ENCODE measurements at places on chromosomes 1 and 21.

DNA sequence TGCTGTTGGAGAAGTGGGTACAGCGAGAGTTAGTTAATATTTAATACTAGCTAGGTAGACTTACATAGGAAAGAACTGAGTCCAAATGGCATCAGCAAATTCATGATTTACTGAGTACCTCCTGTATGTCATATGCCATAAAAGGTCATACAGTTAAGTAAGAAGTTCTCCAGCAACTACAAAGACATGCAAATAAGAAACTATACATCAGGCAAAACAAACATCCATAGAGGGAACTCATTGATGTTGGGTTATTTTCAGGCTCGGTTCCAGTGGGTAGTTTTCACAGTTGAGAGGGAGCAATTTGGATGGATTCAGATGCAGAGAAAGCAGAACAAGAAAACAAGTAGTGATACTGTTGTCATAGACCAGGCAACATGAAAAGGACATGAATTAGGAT lies 164.9 kb upstream of the L1TD1 start:
- DNase-seq, result no peak

DNA sequence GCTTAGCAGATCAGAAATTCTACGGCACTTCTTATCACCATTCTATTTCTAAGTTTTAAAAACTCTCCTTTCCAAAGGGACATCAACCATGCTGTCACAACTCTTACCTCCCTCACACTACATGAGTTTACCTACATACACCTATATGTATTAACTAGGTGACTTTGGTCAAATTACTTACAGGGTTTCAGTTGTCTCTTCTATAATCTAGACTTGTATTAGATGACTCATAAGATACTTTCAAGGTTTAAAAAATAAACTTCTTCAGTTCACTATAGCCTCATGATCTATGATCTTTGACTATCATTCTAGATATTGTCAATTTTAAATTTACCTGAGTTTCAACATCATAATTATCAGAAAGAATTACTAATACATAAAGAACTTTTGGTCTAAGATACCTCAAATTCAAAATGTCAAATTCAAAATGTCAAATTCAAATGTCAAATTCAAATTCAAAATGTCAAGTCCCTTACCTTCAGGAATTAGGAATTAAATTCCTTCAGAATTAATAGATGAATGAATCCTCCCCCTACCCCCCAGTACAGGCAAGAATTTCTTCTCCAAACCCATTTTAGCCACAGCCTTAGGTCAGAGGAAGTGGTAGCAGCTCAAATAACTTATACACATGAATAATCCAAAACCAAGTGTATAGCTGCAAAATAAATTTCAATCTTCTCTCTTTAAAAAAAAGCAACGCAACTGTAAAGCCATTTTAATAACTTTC lies 31.1 kb downstream of the OTUD7B start:
- no peak for DNase-seq

- no peak for DNase-seq
These were observed 5.3 kb downstream of the LUZP1 start for GRCh38 chr1:23163395-23163794.

DNA sequence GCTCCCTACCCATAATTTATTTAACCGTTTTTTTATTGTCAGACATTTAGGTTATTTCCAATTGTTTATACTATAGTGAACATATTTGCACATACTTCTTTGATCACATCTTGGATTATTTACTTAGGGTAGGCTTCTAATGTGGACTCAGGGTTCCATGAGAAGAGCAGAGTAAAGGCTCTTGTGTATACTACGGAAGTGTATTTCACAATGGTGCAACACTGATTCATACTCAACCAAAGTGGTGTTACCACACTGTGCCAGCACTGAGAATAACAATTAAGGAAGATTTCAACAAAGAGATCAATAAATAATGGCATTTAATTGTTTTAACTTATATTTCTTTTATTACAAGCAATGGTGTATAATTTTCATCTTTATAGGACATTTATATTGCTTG lies 251.2 kb downstream of the ZNF326 start:
- DNase-seq, result no peak

GRCh38 chr1:235069176-235069575 lies 59.5 kb downstream of the TOMM20 start:
- DNase-seq, result no peak

DNA sequence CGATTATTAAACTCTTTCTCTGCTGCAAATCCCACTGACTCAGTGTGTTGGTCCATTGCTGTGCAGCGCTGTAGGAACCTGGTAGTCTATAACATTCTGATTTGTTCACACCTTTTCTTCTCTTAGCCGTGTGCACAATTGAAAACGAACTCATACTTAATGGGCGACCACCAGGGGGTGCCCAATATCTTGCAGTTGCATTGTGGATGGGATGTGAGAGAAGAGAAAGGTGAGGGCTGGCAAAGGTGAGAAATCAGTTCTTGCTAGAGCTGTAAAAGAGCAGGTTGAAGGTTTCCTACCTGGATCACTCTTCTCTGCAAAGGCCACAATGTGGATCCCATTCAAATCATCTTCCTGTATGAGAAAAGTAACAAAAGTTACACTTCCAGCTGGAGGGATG lies 51.0 kb downstream of the CASQ2 start:
- DNase-seq, result peak; percentile 65

DNA sequence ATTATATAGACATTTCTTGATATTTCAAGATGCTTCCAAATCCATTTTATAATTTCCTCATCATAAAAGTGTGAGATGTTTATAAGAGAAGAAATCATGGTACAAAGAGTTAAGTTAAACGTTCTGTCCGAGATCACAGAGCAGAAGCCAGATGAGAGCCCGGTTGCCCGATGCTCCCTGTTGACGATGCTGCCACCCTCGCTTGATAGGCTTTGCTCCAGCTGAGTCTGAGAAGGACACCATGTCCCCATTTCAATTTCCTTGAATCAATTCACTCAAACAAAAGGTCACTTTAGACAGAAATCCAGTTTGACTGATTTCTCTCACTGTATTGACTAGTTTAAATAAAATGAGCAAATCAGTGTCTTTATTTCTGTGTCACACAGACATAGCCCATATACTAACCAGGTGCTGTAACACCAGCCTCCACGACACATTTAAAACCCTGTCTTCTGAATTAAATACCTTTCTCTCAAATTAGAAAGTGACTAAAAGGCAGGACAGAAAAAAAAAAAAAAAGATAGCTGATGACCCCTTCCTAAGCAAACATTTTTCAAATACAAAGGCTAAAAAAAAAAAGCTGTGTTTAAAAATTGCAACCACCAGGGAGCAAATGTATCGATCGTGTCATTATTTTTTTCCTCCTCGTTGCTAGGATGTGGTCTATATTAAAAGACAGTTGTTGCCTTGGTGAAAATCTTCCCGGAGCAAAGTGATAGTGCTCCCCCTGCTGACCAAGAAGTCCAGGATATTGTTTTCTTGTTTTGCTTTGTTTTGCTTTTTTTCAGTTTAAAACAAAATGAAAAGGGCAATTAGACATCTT lies 35.2 kb downstream of the DNASE2B start:
- DNase-seq, result peak; percentile 56

GRCh38 chr1:25150985-25151495 lies 81.3 kb downstream of the SYF2 start:
- no peak for DNase-seq

- peak; percentile 62 for DNase-seq
These were observed 789 bp upstream of the PTPN14 start for GRCh38 chr1:214552174-214552608.

GRCh38 chr1:119623678-119624077 lies 24.4 kb downstream of the ZNF697 start:
- no peak for DNase-seq

GRCh38 chr1:229251185-229251584 lies 19.7 kb upstream of the RAB4A start:
- no peak for DNase-seq

GRCh38 chr21:45110873-45111624 lies 36.7 kb downstream of the ADARB1 start:
- DNase-seq, result peak; percentile 51

DNA sequence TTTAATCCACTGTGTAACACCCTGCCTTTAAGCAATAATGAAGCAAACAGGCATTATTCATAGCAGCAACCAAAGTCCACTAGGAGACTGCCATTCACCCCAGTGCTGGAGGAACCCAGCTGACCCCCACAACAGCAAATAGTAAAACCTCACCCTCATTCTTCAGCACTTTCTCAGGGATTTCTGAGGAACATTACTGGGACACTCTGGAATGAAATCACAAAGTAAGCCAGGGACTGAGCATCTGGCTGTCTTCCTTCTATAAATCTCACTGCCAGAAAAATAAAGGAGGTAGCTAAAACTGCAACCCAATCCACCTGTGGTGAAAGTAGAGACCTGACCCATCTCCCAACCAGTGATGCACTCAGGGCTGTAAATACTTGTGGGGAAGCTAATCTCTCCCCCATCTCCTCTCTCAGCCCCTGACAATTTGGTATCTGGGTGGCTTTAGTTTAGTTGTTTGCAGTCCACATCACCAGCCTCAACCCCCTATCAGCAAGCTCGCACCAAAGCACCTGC lies 47.1 kb downstream of the COL6A1 start:
- no peak for DNase-seq

- peak; percentile 92 for DNase-seq
These were observed 150.2 kb upstream of the TMPRSS15 start for GRCh38 chr21:18553786-18554185.

DNA sequence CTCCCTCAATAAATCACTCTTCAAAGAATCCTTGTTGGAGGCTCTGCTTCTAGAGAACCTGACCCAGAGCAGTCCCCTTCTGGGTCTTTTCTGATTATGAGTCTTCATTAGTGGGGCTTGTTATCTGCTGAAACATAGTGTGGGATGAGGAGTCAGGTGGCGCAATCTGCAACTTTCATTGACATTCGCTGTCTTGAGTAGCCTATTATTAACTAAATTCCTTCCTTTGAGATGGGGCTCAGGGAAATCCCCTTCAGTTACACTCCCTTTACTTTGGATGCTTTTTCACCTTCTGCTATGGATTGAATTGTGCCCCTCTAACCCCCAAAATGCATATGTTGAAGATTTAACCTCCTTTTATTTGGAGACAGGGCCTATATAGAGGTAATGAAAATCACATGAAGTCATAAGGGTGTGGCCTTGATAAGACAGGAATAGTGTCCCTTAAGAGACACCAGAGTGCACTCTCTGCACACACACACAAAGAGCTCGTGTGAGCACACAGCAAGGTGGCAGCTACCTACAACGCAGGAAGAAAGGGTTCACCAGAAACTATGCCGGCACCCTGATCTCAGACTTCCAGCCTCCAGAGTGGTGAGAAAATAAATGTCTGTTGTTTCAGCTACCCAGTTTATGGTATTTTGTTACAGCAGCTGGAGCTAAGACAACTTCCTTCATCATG lies 19.5 kb downstream of the DIO1 start:
- DNase-seq, result no peak

DNA sequence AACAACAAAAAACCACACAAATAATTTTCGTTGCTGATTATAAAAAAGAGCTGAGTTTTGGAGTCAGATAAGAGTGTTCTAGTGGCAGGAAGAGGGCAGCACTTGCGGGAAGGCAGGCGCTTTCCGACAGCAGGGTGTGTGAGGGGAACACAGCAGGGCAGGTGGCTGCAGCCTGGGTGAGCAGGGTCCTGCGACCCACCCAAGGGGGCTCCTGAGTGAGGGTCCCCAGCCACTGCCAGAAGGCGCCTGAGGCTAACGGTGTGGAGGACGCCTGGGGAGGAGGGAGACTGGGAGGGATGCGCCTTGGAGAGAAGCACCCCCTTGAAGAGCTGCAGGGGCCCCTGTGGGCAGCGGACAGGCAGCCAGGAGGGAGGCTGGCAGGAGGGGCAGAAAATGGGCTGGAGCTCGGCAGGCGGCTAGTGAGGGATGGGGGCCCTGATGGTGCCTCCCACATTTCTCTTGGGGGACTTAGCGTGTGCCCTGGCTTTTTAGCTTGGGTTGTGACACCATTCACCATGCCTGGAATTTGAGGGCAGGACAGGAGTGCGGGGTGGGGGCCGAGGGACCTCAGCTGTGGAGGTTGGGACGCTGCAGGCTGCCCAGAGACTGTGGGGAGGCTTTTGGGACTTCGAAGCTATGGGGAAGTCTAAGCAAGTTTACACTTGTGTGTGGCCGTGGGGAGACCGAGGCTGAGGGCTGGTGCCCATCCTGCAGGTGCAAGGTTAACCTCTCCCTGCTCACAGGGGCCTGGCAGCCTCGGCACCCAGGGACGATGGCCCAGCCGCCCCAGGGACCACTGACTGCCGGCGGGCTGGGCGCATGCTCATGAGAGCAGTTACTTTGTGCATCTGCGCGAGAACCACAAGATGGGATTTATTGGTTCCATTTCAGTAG lies 111.4 kb downstream of the SIK1 start:
- DNase-seq, result no peak

- no peak for DNase-seq
These were observed 17.9 kb upstream of the FMOD start for GRCh38 chr1:203368624-203369451.

- no peak for DNase-seq
These were observed 12.7 kb downstream of the CD58 start for GRCh38 chr1:116558140-116558549.

DNA sequence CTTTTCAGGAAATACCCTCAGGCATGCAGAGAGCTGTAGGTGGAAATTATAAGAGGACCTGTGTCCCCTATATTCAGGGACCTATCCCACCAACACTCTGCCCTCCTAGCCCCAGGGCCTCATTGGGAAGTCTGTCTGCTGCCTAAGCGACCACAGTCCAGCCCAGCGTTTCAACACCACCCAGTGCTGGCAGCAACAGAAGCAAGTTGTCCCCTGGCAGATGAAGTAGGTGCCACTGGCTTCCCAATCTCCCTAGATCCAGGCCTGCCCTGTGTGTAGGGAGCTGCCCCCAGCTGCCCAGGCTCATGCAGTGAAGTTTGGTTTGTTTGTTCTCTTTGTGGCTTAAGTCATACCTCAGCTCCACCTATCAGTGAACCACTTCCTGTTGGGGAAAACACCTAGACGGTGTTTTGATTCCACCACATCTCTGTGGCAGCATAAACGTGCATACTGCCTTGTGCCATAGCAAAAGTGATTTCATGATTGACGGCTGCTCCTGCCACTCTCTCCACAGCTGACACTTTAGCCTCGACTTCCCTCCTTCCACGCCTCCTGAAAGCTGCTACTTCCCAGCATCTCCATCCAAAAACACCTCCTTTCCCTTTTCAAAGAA lies 8.1 kb upstream of the LEFTY1 start:
- no peak for DNase-seq

GRCh38 chr1:8392522-8392921 lies 74.6 kb downstream of the SLC45A1 start:
- DNase-seq, result peak; percentile 73

- no peak for DNase-seq
These were observed 33.3 kb upstream of the CFAP298 start for GRCh38 chr21:32645261-32646182.

GRCh38 chr1:232335261-232335660 lies 294.7 kb downstream of the SIPA1L2 start:
- peak; percentile 2 for DNase-seq

- DNase-seq, result no peak
These were observed 116.0 kb downstream of the TOMM20 start for GRCh38 chr1:235012436-235013210.

- no peak for DNase-seq
These were observed 20.9 kb upstream of the LY9 start for GRCh38 chr1:160774886-160775719.

GRCh38 chr1:200330741-200331428 lies 79.0 kb downstream of the ZNF281 start:
- no peak for DNase-seq

GRCh38 chr1:112850034-112850757 lies 105.8 kb downstream of the SLC16A1 start:
- DNase-seq, result peak; percentile 45
